ENCODE measurements at places on chromosomes 1 and 21.

DNA sequence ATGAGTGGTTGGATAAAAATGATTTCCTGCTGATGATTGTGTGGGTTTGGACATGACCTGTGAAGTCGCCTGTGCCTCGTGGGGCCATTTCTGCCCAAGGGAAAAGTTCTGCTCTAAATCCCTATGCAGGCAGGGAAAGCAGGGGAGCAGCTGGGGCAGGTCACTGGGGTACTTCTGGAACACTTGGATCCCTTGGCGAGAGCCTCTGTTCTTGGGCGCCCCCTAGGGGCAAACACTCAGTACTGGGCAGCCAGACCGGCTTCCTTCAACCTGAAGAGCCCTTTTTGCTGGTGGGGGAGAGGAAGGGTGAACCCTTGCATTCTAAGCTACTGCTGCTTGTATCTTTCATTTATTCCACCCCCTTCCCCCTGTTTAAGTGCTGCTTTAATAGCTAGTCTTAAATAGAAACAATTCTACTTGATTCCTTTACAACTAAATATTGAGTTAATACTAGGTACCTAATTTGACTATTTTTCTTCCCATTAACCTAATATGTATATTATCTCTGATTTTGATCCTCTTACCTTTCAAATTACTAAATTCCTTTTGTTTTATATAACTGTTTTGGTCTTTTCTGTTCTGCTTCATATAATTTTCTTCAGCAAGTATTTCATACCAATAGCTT is 5.1 kb upstream of the CLEC20A start:
- DNase-seq, result peak; percentile 24

DNA sequence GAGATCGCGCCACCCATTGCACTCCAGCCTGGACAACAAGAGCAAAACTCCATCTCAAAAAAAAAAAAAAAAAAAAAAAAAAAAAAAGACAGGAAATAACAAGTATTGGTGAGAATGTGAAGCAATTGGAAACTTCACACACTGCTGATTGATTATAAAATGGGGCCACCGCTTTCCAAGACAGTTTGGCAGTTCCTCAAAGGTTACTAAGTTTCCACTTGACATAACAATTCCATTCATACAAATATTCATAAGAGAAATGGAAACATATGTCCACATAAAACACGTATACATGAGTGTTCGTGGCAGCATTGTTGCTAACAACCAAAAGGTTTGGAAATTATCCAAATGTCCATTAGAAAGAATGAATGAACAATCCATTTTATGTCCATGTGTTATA is 26.3 kb downstream of the USP24 start:
- no peak for DNase-seq

GRCh38 chr1:208652296-208653160 is 408.3 kb upstream of the PLXNA2 start:
- DNase-seq, result no peak

DNA sequence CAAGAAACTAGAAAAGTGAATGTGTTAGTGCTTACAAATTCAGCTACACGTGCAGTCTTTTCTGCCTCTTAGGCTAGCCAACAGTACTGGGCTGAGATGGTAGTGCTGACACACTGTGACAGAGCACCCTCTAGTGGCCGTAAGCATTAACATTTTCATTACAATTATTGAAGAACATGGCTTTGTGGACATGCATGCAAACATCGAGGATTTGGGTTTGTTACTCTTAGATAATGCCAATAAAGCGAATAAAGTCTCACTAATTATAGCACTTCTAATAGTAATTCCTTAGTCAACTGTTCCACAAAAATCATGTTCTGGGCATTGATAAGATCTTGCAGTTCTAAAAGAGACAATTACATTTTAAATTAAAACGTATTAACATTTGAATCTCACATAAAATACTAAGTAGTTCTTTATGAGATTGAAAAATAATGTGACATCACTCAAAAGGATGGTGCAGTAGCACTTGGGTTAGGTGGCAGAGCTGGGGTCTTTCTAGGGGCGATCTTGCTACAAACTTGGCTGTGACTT is 47.1 kb downstream of the MYSM1 start:
- DNase-seq, result peak; percentile 7

DNA sequence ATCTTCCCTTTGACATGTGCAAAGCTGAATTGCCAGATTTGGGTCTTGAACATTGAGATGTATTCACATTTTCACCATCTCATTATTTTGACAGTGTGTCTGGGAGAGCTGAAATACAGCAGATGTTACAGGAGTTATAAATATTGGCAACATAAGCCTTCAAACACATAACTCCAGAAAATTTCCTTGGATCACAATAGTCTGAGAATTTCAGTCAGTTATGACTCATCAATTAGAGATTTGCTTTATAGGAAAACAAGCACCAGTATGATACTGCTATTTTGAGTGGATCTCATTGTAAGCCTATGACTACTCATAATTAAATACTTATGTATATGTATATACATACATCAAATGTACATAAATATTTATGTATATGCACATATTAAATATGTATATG is 1171.8 kb downstream of the AMY1C start:
- no peak for DNase-seq

DNA sequence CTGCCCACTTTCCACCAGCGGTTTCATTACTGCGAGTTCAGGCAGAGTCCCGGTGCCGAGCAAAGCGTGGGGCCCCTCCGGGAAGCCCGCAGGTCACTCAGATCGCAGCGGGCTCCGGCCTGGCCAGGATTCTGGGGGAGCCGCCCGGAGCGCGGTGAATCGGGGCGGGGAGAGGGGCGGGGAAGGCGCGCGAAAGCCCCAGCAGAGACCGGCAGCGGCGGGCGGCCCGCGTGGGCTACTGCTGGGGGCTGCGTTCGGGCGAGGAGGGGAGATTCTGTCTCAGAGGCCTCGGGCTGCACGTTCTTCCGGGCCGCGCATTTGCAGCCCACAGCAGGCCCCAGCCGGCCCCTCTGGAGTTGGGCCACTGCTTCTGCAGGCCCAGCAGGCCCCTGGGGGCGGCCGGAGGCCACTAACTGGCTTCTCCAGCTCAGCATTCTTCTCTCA is 64.7 kb downstream of the SCCPDH start:
- DNase-seq, result no peak

DNA sequence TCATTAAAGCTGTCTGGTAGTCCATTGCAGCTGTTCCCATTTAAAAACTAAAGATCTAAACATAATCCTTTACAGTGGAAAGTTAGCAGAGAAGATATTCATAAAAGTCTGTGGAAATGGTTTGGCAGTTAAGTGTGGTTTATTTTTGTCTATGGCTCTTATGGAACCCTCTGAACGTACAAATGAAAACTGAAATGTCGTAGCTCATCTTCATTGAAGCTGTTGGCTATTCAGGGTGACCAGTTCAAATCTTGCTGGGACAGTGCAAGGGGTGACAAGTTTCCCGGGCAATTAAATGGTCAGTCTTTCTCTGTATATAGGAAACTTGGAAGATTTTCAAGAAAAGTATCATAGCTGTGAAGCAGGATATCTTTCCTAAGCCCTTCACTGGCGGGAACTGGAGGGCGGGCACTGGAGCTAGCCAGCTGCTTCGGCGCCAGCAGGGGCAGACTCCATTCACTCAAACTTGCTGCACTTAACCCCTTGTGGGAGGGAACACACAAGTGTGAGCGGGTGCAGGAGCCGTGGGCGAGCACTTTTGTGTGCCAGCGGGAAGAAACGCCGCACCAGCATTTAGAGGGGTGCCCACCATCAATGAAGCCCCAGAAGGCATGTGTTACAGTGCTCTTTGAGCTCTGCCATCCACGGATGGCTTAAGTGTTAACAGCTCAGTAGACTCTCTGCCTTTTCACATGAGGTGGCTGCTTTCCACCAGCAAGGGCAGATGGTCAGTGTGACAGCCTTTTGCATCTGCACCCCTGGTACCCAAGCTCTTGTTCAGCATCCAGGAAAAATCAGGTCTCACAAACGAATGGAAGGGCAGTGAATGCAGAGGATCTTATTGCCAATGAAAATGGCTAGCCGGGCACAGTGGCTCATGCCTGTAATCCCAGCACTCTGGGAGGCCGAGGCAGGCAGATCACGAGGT is 232.1 kb upstream of the KAZN start:
- no peak for DNase-seq

DNA sequence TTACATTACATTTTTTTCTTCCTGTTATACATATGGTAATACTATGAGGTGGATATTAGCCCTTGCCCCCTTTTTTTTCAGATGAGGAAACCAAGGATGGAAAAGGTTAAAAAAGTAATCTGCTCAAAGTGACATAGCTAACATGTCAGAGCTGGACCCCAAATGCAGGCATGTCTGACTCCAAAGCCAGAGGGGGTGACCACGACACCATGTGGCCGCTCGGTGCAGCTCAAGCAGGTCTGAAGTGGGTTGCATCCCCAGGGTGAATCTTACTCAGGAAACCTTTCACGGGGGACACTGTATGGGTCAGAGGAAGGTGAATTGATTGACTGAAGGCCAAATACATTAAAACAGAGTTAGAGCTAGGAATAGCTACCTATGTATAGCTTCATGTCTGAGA is 34.8 kb downstream of the CD34 start:
- DNase-seq, result no peak

- DNase-seq, result no peak
These were observed 2041.6 kb downstream of the NCAM2 start for GRCh38 chr21:23039846-23040245.

GRCh38 chr1:229893762-229894444 is 173.1 kb upstream of the GALNT2 start:
- no peak for DNase-seq

DNA sequence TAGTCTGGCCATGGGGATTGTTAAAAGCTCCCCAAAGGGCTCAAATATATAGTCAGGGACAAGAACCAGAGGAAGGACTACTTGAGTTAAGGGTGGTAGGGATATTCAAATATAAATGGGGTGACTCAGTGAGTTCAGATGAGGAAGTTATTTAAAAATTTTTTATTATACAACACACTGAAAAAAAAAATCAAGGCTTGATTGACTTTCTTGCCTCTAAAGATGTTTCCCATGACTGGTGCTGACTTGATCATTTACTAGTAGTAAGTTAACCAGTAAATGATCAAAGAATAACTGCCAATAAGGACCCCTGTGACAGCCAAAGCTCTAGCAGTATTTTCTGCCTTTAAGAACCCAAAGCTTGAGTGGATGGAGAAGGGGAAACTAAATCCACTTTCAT is 357.6 kb upstream of the NR5A2 start:
- DNase-seq, result no peak
